Progenitor cell of endocrine pancreas (in vitro differentiated cells): ENCODE measurements at places on chromosomes 7 and 10. TPM values are rescaled to one million over a fixed set of nuclear protein-coding genes. Genes with fewer than 3 reads are reported as not detected.
A peak's percentile ranks its signal among the peaks of the same experiment; 100 is the strongest.

P4HA1 gene
- total RNA-seq: 25.4 TPM in 2 replicates

CYP3A4 gene
- not detected in 2 replicates for total RNA-seq

LRMDA gene
- total RNA-seq: 6.5 and 9.7 TPM in 2 replicates

RAPGEF5 gene
- 9.7 and 9.9 TPM in 2 replicates for total RNA-seq

CCDC172 gene
- not detected in 2 replicates for total RNA-seq

GJC3 gene
- total RNA-seq: 0.27 and 0.43 TPM in 2 replicates

UNCX gene
- total RNA-seq: not detected in 2 replicates

GRCh38 chr7:125984795-125985194 lies 1055.2 kb upstream of the POT1 start:
- H3K4me3 ChIP-seq: no peak overlapping the region
- H3K27me3 ChIP-seq: no peaks in the 10 kb centered on the region
- H3K36me3 ChIP-seq: no peaks in the 10 kb centered on the region
- H3K4me1 ChIP-seq: no peaks in the 10 kb centered on the region

- no peak for DNase-seq
- H3K27me3 ChIP-seq: no peaks in the 10 kb centered on the region
- H3K4me3 ChIP-seq: no peak overlapping the region
- peaks cover 3% of the 10 kb centered on the region for H3K4me1 ChIP-seq
- peaks cover 3% of the 10 kb centered on the region for H3K36me3 ChIP-seq
- H3K27ac ChIP-seq: peak overlapping the region; percentile 35
Observed at GRCh38 chr10:24879861-24880260, 72.5 kb downstream of the PRTFDC1 start.

- H3K36me3 ChIP-seq: no peaks in the 10 kb centered on the region
- H3K27me3 ChIP-seq: peaks cover 9% of the 10 kb centered on the region
- no peak overlapping the region for H3K4me3 ChIP-seq
- H3K27ac ChIP-seq: no peak overlapping the region
- no peak for DNase-seq
- peaks cover 3% of the 10 kb centered on the region for H3K4me1 ChIP-seq
Observed at GRCh38 chr10:104767745-104768144, 126.7 kb downstream of the SORCS3 start.

GRCh38 chr10:62903828-62904227 lies 87.7 kb upstream of the EGR2 start:
- no peak overlapping the region for H3K27ac ChIP-seq
- peaks cover 7% of the 10 kb centered on the region for H3K27me3 ChIP-seq
- H3K4me1 ChIP-seq: peaks cover 6% of the 10 kb centered on the region
- no peak overlapping the region for H3K4me3 ChIP-seq

DNA sequence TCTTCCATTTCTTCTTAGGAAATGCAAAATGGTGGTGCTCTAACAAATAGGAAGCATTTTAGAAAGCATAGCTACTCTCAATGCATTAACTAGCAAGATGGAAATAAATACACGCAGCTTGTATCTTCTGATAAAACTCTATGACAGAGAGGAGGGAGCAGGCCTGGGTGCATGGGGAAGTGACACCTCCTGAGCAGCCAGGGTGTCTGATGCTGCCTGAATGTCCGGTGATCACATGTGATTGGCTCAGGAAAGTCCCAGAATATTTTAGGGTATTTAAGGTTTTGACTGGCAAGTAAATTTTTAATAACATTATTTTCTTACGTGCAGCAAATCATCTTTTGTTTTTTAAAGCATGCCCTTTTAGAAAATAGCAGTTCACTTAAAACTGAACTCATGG lies 261.0 kb upstream of the KLF6 start:
- DNase-seq: no peak
- no peak overlapping the region for H3K4me3 ChIP-seq
- H3K4me1 ChIP-seq: no peaks in the 10 kb centered on the region
- H3K27me3 ChIP-seq: peaks cover 3% of the 10 kb centered on the region
- H3K36me3 ChIP-seq: peaks cover 7% of the 10 kb centered on the region
- no peak overlapping the region for H3K27ac ChIP-seq

GRCh38 chr10:86730227-86730626 lies 26.2 kb upstream of the BMPR1A start:
- peaks cover 8% of the 10 kb centered on the region for H3K27me3 ChIP-seq
- no peaks in the 10 kb centered on the region for H3K36me3 ChIP-seq
- H3K27ac ChIP-seq: no peak overlapping the region
- H3K4me3 ChIP-seq: no peak overlapping the region
- DNase-seq: no peak

- peaks cover 33% of the 10 kb centered on the region for H3K36me3 ChIP-seq
- no peak overlapping the region for H3K4me3 ChIP-seq
- no peak for DNase-seq
- H3K27ac ChIP-seq: no peak overlapping the region
- peaks cover 2% of the 10 kb centered on the region for H3K4me1 ChIP-seq
Observed at GRCh38 chr7:75625868-75626267, 112.9 kb downstream of the HIP1 start.
